ENCODE measurements at places on chromosomes 3 and 15.
A peak's percentile ranks its signal among the peaks of the same experiment; 100 is the strongest.

- DNase-seq, result no peak
Observed at GRCh38 chr15:48334260-48334659, 3.0 kb downstream of the DUT start.

GRCh38 chr3:156760333-156760732 lies 65.8 kb upstream of the LEKR1 start:
- no peak for DNase-seq

DNA sequence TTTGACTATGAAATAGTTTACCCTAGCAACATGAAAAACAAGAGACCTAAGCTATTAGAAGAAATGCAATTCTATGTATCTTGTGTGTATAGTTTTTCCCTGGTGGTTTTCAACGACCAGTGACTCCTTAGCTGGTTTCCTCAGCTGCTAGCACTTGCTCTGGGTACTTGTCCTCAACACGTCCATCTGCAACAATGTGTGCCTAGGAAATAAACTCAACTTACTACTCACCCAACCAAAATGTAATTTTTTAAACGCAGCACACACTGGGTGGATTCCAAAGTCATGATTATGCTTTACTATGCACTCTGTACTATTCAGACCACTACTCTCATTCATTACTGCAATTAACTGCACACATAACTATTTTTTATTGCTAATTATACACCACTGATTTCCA lies 31.0 kb downstream of the CPA3 start:
- DNase-seq, result no peak

DNA sequence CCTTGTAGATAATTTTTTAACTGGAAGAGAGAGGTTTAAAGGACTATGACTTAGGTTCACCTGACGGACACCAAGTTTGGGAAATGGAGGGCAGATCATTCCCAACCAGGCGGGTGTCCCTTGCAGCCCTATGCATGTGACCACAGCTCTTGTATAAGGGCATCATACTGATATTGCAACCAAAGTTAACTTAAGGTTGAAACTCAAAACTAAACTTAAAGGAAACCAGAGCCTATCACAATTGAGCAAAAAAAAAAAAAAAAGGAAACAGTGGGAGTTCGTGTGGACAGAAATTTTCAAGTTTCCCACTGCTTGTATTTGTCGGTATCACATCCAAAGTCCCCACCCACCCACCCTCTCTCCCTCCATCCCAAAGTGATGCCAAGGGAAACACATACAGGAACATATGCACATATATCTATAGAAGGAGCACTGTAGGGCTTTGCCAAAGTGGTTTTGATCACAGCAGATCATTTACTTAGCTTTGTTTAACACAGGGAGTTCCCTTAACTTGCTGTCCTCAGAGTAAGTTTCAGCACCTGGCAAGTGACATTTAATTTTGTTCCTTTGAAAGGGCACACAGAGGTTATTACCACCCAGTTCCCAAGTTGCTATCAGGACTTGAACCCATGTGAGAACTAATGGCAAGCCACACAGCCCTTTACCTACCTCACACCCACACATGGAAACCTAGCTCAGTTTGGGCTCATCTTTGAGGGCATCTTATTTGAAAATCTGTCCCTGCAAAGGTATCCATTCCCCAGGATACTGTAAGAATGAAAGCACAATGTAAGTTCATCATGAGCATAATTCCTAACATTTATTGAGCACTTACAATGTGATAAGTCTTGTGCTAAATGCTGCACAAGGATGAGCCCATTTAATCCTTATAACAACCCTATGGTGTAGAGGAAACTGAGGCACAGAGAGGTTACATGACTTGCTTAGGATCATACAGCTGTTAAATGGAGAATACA lies 204.5 kb upstream of the CMC1 start:
- DNase-seq, result no peak

GRCh38 chr3:66672830-66673229 lies 172.0 kb upstream of the LRIG1 start:
- no peak for DNase-seq

DNA sequence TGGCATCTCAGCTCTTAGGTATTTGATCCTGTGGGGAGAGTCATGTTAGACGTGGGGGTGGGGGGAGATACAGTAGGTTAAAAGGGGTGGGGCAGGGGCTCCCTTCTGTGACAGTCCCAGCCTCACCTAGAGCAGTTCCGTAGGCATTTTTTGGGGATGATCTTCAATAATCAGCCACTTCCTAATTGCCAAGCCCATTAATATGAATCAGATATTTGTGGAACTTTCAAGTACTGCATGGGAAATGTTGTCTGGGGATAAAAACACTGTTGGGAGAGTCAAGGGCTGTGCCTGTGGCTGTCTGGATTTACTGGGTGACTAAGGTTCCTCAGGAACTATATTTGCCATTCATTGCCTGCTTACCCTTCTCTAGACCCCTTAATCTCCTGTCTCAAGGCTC lies 9.5 kb downstream of the C3orf52 start:
- no peak for DNase-seq

DNA sequence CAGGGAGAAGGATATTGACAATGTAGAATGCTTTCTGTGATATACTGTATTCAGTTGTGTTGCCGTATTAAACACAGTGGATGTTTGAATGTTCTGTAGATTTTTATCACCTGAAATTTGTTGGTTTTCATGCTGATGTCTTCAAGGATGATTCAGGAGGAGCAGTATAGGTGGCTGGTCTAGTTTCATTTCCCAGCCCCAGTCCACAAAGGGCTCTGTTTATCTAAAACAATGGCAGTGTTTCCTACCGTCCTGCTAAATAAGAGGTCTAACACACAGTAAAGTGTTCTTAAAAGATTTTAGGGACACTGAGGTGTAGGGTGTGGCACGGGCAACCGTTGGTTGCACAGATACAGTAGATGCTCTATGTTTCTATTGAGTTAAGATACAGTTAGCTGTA lies 26.0 kb downstream of the NEO1 start:
- no peak for DNase-seq

DNA sequence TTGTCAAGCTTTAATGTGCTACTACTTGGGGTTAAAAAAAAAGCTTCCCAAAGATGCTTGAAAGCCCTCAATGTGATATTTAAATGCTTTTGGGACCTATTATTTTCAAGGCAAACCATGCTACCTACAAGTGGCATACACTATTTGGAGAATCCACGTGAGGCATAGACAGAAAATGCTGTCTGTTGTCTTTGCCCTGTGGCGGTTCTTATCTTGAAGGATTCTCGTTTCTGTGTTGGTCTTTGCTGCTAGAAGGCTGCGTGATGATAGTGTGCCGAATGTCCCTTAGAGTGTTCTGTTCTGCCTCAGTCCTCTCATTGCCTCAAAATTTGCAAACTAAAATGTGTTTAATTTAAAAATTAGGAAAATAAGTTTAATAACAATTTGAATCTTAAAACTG lies 356.2 kb upstream of the RARB start:
- DNase-seq, result no peak

DNA sequence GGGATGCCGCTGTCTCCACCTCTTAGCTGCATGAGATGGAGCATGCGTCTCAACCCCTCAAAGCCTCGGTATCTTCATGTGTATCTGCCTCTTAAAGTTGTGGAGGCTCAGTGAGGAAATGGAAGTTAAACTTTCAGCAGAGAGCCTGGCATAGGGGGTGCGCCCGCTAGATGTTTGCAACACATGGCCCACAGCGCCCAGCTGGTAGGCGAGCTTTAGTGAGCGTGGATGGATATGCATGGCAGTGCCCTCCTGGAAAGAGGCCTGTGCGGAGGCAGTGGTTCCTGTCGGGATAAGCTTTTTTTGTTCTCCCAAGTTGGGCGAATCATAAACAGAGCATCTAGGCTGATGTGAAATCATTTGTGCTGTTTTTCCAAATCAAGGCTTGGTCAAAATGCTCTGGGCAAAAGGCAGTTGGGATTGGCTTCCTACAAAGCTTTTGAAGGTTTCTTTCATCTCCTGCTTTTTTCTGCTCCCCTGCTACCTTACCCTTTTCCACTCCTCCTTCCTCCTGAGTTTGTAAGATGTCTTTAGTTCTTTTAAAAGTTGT lies 272.4 kb upstream of the TPM1 start:
- no peak for DNase-seq

- DNase-seq, result no peak
Observed at GRCh38 chr15:93662162-93662885, 569.0 kb upstream of the MCTP2 start.

DNA sequence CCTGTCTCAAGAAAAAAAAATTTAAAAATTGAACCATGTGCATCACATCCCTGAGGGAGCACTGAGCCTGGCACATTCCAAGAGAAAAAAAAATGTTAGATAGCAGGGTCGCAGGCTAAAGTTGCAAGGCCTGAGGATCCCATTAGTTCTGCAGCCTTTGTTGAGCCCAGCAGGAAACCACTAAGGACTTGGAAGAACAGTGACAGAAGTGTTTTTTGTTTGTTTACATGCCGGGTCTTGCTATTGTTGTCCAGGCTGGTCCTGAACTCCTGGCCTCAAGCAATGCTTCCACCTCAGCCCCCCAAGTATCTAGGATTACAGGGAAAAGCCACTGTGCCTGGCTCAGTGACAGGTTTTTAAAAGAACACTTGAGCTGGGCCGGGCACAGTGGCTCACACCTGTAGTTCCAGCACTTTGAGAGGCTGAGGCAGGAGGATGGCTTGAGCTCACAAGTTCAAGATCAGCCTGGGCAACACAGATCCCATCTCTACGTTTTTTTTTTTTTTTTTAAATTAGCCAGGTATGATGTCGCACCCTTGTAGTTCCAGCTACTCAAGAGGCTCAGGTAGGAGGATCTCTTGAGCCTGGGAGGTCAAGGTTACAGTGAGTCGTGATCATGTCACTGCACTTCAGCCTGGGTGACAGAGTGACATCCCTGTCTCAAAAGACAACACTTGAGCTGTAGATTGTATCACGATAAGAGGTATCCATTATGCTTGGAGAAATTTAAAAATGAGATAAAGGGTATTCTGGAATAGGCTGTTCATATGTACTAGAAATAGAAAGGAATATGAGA lies 15.2 kb downstream of the CHAC1 start:
- DNase-seq, result no peak

GRCh38 chr3:73549051-73549600 lies 75.6 kb downstream of the PDZRN3 start:
- DNase-seq, result no peak

- no peak for DNase-seq
Observed at GRCh38 chr3:138799822-138800221, 34.9 kb downstream of the PIK3CB start.

DNA sequence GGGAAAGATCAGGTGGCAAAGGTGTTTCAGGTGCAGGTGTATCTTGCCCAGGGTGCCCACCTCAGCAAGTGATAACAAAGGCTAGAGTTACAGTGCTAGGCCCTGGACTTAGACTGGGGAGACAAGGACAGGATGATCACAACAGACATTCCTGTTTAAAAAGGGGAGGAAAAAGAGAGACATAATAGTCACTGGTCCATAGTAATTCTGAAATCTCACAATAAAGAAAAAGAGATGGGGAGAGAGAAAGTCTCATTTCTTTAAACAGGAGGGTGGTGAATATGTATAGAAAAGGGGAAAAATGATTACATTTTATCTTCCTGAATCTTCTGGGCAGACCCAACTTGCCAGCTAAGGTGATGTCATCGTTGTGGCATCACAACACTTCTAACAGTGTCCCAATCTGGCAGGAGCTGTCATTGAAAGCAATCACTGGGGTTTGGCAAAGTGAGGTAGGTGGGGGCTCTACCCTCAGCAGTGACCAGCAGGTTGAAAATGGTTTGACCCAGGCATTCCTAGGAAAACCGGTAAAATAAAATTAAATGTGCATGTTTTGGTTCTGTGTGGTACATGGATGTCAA lies 99.5 kb downstream of the ZNF621 start:
- no peak for DNase-seq

DNA sequence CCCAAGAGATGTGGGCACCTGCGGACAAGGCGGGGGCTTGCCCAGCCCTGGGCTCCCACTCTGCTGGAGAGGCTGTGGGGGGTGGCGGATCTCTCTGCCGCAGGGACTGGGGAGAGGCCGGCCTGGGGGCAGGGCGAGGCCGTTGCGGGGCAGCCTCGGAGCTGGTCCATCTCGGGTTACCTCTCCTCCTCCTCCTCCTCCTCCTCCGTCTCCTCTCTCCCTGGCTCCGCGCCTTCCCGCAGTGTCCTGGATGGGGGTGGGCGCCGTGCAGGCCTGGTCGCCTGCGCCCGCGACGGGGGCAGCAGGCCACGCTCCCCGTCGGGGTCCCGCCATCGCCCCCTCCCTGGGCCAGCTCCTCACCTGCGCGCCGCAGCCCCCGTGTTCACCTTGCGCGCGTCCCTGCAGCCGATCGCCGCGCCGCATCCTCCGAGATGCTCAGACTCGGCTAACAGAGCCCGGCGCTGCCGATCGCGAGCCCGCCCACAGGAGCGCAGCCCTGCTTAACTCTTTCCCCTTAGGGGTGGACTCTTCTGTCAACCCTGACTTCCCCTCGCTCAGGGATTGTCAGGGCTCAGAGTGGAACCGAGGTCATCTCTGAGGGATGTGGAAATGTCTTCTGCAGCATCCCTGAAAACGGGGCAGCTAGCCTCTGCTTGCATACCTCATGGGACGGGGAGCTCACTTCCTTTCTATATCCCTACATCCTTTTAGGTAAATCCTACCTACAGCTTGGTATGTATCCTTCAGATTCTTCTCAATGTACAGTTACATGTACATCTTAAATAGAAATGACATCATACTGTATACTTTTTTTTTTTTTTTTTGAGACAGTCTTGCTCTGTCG lies at the start of gene PRRT3:
TSS of gene PRRT3 (minus strand) at position 447 of the 844 bp plus-strand sequence. CDS start 2,293 bp downstream, outside the sequence.
- DNase-seq, result peak; percentile 73

DNA sequence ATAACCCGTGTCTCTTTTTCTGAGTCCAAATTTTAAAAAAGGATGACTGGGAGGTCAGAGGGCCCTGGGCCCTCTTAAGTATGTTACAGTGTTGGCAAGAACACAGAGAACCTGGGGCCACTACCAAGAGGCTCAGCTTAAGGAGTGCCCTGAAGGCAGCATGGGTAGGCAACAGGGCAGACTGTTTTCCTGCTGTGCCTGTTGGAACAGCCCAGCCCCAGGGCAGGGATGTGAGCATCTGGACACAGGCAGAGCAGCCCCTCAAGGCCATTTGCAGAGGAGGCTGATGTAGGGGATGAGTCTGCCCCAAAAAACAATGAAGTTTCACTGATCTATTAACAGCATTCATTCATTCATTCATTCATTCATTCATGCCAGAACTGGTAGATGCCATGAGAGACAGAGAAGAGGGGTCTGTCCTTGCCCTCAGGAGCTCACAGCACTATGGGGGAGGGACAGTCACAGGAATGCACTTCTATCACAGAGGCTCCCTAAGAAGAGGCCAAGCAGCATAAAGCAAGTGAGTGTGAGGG lies 2.2 kb upstream of the LTF start:
- no peak for DNase-seq

GRCh38 chr3:40681658-40682055 lies 156.9 kb downstream of the ZNF621 start:
- no peak for DNase-seq

All from right kidney (tissue), 9 donors.